ENCODE measurements at places on chromosomes 7 and 10. TPM values are rescaled to one million over a fixed set of nuclear protein-coding genes. Genes with fewer than 3 reads are reported as not detected.
A peak's percentile ranks its signal among the peaks of the same experiment; 100 is the strongest.

GRCh38 chr7:154419344-154419743 is 367.1 kb downstream of the DPP6 start:
- no peaks in the 10 kb centered on the region for H3K4me1 ChIP-seq
- H3K27ac ChIP-seq = no peak overlapping the region
- H3K27me3 ChIP-seq = no peaks in the 10 kb centered on the region
- H3K4me3 ChIP-seq = no peak overlapping the region
- no peak for DNase-seq
- H3K36me3 ChIP-seq = no peaks in the 10 kb centered on the region

- H3K27me3 ChIP-seq = no peaks in the 10 kb centered on the region
- no peak for DNase-seq
- H3K36me3 ChIP-seq = peaks cover 24% of the 10 kb centered on the region
- peaks cover 3% of the 10 kb centered on the region for H3K4me1 ChIP-seq
- peak overlapping the region; percentile 96 for H3K4me3 ChIP-seq
Observed at GRCh38 chr7:72925546-72926120, 738 bp downstream of the POM121 start.

DNA sequence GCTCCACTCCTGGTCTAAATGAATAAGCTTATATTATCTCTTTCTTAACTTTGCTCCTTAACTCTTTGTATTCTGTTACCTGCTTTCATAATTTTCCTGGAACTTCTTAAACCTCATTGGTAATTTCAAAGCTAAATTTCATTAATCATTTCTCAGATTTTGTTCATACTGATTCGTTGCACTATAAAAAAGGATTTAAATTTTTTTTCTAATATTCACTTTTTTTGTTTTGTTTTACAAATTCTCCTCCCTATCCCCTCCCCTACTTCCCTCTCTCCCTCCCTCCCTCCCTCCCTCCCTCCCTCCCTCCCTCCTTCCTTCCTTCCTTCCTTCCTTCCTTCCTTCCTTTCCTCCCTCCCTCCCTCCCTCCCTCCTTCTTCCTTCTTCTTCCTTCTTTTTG is 14.7 kb downstream of the ST7 start:
- no peak overlapping the region for H3K4me3 ChIP-seq
- H3K4me1 ChIP-seq = peaks cover 2% of the 10 kb centered on the region
- H3K27ac ChIP-seq = no peak overlapping the region
- H3K27me3 ChIP-seq = no peaks in the 10 kb centered on the region
- no peak for DNase-seq

Gene CDCA7L
- 18.2 TPM for polyA plus RNA-seq

DNA sequence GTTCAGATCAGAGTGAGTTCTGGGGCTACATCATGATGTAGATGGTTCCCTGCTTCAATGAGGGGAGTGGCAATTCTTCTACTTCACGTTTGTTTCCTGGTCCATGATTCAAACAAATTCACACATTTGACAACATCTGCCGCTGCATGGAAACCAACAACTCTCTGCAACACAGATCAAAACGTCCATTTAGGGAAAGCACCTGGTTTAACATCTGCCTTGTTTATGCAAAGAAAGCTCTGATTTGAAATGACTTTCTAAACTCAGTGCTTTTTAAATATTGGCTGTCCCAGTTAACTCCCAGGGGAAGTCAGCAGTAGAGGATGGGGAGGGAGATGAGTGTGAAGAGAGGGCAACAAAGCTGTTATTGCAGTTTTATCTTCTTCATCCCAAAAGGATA is 93.8 kb downstream of the GAD2 start:
- H3K4me3 ChIP-seq = no peak overlapping the region
- no peaks in the 10 kb centered on the region for H3K4me1 ChIP-seq
- no peak for DNase-seq
- H3K27ac ChIP-seq = no peak overlapping the region
- H3K36me3 ChIP-seq = no peaks in the 10 kb centered on the region
- H3K27me3 ChIP-seq = no peaks in the 10 kb centered on the region

GRCh38 chr10:124025152-124025551 is 68.2 kb downstream of the CHST15 start:
- DNase-seq = no peak
- no peaks in the 10 kb centered on the region for H3K36me3 ChIP-seq
- no peak overlapping the region for H3K27ac ChIP-seq

DNA sequence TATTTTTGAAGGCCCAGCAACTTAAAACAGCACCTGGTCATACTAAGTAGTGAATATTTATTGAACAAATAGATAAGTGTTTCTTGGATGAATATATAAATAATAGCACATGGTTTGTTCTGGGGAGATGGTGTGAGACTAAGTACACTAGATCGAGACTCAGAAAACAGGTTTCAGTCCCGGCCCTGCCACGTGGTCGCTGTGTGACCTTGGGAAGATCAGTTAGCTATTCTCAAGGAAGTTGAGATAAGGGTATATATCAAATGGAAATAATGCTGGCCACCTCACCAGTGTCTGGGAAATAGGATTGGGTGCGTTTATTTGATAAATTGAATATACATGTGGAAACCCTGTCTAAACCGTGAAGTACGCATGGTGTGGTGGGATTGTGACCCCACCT is 354.6 kb downstream of the SDK1 start:
- H3K27me3 ChIP-seq = no peaks in the 10 kb centered on the region
- no peaks in the 10 kb centered on the region for H3K36me3 ChIP-seq
- no peak overlapping the region for H3K4me3 ChIP-seq
- no peaks in the 10 kb centered on the region for H3K4me1 ChIP-seq

DNA sequence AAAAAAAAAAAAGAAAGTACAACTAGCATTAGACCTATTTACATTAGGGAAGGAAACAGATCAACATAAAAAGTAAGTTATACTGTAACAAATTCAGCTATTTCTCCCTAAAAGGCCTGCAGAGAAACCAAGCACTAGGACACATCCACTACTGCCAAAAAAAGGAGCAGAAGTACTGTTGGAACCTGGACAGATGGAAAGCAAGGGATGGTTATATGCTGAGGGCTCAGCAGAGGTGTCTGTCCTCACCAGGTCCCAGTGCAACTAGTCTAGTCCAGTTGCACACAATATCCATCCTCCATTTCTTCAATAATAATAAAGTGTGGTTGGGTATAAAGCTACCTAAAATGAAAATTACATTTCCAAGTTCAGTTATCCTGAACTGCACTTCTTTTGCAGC is 103.2 kb upstream of the IFRD1 start:
- peaks cover 7% of the 10 kb centered on the region for H3K36me3 ChIP-seq
- no peak for DNase-seq
- no peaks in the 10 kb centered on the region for H3K27me3 ChIP-seq
- H3K4me1 ChIP-seq = peaks cover 2% of the 10 kb centered on the region
- H3K4me3 ChIP-seq = no peak overlapping the region
- no peak overlapping the region for H3K27ac ChIP-seq

Gene TMEM178B
- 0.06 TPM for polyA plus RNA-seq

Gene TYW1B
- 0.73 TPM for polyA plus RNA-seq

Gene IFRD1
- 25.3 TPM for polyA plus RNA-seq

Gene TAS2R3
- polyA plus RNA-seq = not detected

GRCh38 chr10:78436222-78436573 is 402.5 kb downstream of the RPS24 start:
- H3K4me1 ChIP-seq = peaks cover 2% of the 10 kb centered on the region
- peaks cover 9% of the 10 kb centered on the region for H3K27me3 ChIP-seq
- H3K27ac ChIP-seq = no peak overlapping the region
- no peak for DNase-seq
- no peak overlapping the region for H3K4me3 ChIP-seq
- no peaks in the 10 kb centered on the region for H3K36me3 ChIP-seq

DNA sequence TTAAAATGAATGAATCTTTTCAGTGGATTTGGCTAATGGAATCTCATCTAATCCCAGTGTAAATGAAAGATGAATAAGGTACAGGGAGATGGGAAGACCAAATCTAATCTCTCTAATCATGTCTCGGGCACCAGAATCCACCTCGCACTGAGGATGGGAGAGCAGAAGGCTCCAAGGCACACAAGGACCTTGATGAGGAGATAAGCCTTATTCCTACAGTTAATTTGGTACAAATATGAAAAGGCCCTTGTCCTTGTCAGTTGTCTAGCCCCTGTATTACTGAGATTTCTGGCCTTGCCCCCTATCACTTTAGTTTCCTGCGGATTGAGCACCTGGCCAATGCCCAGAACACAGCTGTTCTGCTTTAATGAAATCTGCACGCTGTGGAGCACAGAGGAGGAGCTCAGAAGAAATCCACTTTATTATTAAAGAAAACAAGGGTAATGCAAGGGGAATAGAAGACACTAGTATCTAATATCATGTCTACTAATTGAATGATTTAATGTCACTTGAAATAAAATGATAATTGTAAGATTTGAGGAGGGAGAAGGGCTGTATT is 321.4 kb upstream of the HGF start:
- no peak overlapping the region for H3K4me3 ChIP-seq
- no peak overlapping the region for H3K27ac ChIP-seq
- H3K27me3 ChIP-seq = no peaks in the 10 kb centered on the region
- H3K36me3 ChIP-seq = no peaks in the 10 kb centered on the region

- H3K4me1 ChIP-seq = no peaks in the 10 kb centered on the region
- no peaks in the 10 kb centered on the region for H3K36me3 ChIP-seq
- H3K27me3 ChIP-seq = peaks cover 28% of the 10 kb centered on the region
- H3K4me3 ChIP-seq = no peak overlapping the region
- no peak overlapping the region for H3K27ac ChIP-seq
- peak; percentile 18 for DNase-seq
Observed at GRCh38 chr10:44897049-44897448, 14.1 kb upstream of the TMEM72 start.

DNA sequence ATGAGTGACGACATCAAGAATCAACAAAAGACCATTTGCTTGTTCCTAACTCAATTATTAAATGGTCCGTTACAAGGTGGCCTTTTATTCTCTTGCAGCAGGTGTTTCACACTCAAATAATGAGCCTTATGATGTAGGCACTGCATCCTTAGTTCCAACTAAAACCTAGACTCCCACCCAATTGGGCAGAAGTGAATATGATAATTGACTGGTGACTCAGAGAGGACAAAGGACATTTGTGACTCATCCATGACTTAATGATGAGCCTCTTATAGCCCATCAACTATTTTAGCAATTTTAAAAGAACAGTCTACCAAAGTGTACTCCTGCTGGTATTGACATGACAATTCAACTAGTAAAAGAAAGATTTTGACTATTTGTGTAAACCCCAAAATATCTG is 1027.8 kb upstream of the PHF14 start:
- no peak for DNase-seq
- no peaks in the 10 kb centered on the region for H3K27me3 ChIP-seq
- no peaks in the 10 kb centered on the region for H3K36me3 ChIP-seq
- H3K27ac ChIP-seq = no peak overlapping the region
- H3K4me1 ChIP-seq = no peaks in the 10 kb centered on the region
- H3K4me3 ChIP-seq = no peak overlapping the region

Gene HTR7
- 0.44 TPM for polyA plus RNA-seq

DNA sequence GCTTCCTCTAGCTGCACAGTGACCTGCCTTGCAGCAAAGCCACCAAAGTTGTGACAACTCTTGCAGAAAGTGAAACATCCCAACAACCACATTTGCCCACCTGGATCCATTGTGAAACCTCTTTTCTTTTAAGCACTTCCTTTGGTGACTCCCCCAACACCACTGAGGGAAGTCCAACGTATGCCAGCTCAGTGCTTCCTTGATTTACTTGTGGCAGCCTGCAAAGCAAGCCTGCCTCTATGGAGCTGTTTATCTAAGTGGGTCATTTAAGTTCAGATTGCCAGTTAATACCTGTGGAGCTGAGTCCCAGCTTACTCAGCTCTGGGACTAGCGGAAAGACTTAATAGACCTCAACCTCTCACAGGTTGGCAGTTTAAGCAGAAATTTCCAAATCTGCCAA is 230.8 kb upstream of the GHITM start:
- H3K4me1 ChIP-seq = no peaks in the 10 kb centered on the region
- H3K27ac ChIP-seq = no peak overlapping the region
- no peak for DNase-seq
- H3K27me3 ChIP-seq = no peaks in the 10 kb centered on the region

Gene CTTNBP2
- 7.1 TPM for polyA plus RNA-seq

- peaks cover 2% of the 10 kb centered on the region for H3K4me1 ChIP-seq
- no peaks in the 10 kb centered on the region for H3K36me3 ChIP-seq
- no peaks in the 10 kb centered on the region for H3K27me3 ChIP-seq
- DNase-seq = peak; percentile 10
- no peak overlapping the region for H3K4me3 ChIP-seq
Observed at GRCh38 chr7:12727455-12728191, 40.2 kb downstream of the ARL4A start.

- no peaks in the 10 kb centered on the region for H3K27me3 ChIP-seq
- no peaks in the 10 kb centered on the region for H3K36me3 ChIP-seq
- H3K4me1 ChIP-seq = no peaks in the 10 kb centered on the region
- no peak overlapping the region for H3K27ac ChIP-seq
- no peak overlapping the region for H3K4me3 ChIP-seq
- no peak for DNase-seq
Observed at GRCh38 chr10:7251696-7252465, 159.0 kb downstream of the SFMBT2 start.

Gene FRG2B
- polyA plus RNA-seq = not detected

- H3K27ac ChIP-seq = no peak overlapping the region
- no peaks in the 10 kb centered on the region for H3K4me1 ChIP-seq
- no peak overlapping the region for H3K4me3 ChIP-seq
- H3K27me3 ChIP-seq = no peaks in the 10 kb centered on the region
Observed at GRCh38 chr10:118020365-118020764, 26.4 kb downstream of the RAB11FIP2 start.
